ENCODE measurements at places on chromosomes 12 and 14. TPM values are rescaled to one million over a fixed set of nuclear protein-coding genes. Genes with fewer than 3 reads are reported as not detected.

The STK38L gene
- 30.6 TPM for total RNA-seq

The GRIP1 gene
- 0.44 TPM for total RNA-seq

DNA sequence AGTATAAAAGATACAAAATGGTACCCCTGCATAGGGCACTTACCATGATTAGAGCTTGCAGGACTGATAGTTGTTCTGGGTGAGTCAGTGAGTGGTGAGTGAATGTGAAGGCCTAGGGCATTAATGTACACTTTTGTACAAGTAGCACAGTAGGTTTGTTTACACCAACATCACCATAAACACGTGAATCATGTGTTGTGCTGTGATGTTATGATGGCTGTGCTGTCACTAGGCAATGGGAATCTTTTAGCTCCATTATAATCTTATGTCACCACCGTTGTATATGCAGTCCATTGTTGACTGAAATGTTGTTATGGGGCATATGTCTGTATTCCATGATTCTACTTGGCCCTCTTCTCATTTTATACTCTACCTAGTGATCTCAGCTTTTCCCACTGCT, 11.8 kb downstream of the NUBPL start:
- no peak for DNase-seq

DNA sequence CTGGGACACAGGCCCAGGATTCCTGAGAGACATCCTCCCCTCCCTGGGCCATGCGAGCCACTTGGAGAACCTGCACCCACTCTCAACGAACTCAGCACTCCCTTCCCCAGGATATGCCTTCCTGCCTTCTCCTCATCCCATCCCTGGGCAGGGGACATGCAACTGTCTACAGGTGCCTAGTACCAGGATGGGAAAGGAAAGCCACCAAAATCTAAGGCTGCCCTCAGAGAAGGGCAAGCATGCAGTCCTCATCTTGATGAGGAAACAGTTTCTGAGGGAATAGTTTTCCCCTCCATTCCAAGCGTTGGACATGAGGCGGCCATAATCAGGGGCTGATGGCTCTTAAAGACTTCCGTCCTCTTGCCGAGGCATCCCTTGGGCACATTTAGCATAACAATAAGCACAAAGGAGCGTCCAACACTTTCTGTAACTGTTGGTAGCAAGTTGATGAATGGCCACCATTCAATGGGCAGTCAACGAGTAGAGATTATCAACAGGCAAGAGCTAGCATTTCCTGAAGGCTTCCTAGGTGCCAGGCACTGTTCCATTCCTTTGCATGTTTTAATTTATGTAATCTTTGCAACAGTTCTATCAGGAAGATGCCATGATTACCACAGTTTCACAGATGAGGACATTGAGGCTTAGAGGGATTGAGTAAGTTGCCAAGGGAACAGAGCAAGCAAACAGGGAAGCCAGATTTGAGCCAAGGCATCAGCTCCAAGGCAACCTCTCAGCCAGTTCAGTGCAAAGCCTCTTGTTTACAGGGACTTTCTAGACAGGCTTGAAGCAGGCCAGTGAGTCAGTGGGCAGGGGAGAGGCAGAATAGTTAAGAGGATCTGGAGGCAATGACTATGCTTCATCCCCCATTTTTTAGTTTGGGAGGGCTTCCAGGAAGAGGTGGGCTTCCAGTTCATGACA, 105.1 kb downstream of the SINHCAF start:
- DNase-seq: no peak

DNA sequence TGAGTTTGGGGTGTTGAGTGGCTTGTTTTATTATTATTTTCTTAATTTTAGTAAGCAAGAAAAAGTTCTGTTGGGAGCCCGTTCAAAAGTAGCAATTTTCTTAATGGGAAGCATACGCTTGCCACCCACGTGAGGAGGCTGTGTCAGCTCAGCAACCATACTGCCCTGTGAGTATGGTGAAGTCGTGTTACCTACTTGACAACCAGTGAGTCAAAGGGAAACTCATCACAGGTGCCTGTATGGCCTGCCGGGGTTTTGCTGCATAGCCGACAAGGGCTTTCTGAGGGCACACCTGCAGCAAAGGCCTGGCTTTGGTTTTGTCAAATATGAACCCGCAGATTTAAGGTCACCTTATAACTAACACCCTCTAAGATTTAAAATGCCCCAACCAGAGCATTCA, 31.1 kb downstream of the PITPNM2 start:
- DNase-seq: peak; percentile 78

DNA sequence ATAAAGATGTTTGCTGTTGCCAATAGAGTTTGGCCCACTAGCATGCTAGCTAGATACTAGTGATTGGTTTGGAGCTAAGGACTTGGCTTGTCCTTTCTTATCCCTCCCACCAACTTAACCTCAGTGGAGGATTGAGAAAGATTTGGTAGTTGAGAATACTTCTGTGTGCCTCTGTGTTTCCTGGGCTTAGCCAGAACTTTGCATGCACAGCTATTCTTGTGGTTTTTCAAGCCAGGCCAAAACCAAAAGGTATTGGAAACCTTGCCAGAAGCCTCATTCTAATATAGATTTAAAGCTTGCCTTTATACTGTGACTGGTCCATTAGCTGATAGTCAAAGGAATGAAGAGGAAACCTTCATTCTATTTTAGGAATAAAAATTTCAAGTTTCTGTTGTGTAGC, 188.5 kb downstream of the CCDC91 start:
- no peak for DNase-seq

- DNase-seq: no peak
These were observed 17.7 kb upstream of the SFSWAP start for GRCh38 chr12:131693149-131693548.

DNA sequence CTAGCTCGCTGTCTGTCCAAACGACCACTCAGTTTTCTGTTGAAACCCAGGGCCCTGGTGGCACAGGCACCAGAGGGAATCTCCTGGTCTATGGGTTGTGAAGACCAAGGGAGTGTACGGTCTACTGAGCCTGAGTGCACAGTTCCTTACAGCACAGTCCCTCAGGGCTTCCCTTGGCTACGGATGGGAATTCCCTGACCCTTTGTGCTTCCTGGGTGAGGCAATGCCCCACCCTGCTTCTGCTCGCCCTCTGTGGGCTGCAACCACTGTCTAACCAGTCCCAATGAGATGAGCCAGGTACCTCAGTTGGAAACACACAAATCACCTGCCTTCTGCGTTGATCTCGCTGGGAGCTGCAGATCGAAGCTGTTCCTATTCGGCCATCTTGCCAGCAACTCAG, 22.6 kb downstream of the GPHN start:
- no peak for DNase-seq

DNA sequence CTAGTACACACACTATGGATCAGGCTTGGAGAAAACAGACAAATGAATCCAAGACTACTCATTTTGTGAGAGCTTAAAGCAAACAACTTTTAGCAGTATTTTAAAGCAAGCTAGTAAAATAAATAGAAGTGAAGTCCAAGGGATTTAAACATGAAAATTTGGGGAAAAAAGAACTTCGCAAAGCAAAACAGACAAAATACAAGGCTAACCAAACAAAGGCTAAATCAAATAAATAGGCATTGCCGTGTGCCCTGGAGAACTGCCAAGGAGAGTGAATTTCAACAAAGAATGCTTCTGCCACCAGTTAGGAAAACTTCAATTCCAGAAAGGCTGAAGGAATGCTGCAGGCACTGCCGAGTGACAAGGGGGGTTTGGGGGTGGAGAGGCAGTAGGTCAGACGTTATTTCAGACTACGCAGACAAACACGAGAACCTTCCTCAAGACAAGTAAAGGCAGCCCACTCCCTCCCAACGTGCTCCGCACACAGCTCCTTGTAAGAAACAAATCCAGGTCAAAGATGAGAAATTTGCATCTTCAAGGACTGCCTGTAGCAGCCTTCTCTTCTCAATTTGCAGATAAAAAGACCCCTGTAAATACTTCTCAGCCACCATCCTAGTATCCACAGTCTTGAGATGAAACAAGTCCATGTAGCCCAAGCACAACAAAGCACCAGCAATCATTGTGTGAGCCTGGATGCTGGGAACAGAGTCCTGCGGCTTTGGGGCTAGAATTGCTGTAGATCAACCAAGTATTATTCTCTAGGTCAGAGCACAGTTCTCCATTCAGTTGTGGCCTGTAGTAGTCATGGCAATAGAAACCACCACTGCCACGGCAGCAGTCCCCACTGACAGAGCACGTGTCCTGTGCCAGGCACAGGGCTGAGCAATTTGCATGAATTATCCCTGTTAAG, 43.3 kb downstream of the EFCAB11 start:
- no peak for DNase-seq

The RNF212B gene
- not detected for total RNA-seq

DNA sequence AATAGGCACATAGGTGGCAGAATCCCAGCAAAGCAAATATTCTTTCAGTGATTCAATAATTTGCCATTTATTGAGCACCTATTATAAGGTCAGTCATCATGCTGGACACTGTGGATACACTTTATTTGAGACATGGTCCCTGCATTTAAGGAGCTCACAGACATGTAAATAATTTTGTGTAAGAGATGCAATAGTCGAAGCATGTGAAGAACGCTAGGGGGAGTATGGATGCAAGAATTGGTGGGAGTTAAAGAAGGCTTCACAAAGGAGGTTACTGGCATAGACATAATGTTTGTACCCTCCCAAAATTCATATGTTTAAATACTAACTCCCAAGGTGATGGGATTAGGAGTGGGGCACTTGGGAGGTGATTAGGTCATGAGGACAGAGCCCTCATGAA, 260.6 kb upstream of the GARIN6 start:
- DNase-seq: no peak

DNA sequence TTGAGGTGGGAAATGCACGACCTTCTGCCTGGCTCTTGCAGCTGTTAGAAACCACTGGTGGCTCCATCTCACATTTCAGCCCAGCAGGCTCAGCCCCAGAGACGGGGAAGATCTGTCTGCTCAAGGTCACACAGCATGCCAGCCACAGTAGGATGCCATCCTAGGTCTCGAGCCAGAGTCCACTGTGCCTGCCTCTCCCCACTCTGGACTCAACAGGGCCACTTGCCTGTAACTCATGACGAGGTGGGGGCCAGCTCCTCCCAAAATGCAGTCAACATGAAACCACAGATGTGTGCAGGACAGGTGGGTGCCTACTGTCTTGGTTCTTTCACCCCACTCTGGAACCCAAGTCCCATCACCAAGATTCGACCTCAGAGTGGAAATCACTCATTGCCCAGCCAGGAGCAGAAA, 23.2 kb downstream of the BCL11B start:
- DNase-seq: peak; percentile 64

The ACVR1B gene
- total RNA-seq: 7.2 TPM

The KCTD10 gene
- total RNA-seq: 38.5 TPM

The GPR162 gene
- 0.93 TPM for total RNA-seq

The FERMT2 gene
- total RNA-seq: 12.1 TPM

DNA sequence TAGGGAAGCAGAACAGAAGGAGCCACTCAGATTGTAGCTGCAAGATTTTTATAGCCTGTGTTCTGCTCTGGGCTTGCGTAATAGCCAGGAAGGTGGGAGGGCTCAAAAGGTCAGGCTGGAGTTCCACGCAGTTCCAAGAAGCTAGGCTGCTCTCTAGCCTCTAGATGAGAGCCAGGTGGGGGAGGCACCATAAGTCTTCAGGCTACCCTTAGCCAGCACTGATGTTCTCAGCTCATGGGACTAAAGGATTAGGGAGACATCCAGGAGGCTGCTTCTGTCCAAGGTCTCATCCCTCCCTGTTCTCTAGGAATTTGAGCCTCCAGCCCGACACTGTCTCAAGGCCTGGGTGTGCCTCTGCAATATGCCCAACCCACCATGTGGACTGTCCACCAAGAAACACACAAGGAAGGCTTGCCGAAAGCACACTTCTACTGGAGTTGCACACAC, 1.7 kb downstream of the LMBR1L start:
- no peak for DNase-seq

DNA sequence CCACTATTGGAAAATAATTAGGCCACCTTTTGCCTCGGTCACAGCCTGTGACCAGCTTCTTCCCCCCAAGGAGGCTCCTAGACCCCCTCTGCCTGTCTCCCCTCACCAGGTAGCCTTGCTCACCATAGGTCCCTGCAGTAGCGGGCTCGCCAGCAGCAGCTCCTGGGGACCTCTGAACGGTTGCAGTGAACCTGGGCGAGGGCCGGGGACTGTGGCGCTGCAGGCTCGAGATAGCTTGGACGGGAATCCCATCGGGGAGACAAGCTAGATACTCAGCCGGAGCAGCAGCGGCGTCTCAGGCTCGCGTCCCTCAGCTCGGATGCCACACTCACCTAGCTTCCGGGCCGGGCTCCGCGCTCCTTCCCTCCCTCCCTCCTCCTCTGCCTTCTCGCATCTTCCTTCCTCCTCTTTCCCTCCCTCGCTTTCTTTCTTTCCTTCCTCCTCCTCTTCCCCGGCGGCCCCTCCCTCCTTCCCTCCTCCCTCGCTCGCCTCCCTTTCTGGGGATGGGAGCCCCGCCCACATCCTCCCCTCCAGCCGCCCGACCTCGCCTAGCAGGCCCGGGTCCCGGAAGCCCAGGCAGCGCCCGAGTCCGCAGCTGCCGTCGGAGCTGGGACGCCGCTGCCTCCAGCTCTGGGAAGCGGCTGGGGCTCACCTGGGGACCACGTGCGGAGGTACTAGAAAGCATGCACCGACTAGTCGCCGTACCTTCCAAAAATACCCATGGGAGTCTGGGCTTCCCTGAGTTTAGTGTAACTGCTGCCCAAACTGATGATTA, at the start of gene BMP4:
BMP4 (minus strand) TSS at position 399 of the 775 bp plus-strand sequence. CDS start 4,603 bp downstream, outside the sequence.
- DNase-seq: peak; percentile 18

The GPRC5D gene
- total RNA-seq: not detected

The TAS2R8 gene
- not detected for total RNA-seq

DNA sequence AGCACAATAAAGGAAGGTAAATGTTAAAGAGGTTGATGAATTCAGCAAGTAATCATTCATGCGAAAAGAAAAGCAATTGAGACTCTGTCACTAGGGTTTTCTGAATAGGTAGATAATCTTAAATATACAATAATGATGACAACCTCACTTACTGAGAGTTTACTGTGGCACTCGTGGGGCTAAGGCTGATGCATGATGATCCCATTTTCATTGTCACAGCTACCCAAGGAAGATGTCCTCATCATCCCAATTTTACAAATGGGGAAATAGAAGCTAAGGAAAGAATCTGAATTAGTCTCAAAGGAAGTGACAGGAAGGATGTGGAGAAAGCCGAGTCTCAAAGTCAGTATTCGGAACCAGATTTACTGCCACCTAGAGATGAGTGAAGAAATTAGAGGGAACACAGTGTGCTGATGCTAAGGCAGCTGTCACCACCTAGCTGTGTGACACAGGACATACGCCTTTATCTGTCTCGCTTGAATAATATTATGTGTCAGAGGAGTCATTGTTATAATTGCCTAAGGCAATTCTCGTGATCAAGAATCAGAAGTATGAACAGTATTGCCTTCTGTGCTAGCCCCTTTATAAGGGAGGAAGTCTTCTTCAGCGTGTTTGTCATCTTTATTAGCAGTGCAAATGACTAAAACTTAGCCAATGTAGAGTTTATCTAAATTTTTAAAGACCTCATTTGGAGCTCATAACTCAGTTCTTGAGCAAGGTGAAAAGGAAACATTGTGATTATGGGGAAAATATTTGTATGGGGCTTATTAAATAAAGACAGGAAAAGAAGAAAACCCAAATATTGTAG, 63.2 kb downstream of the ERGIC2 start:
- peak; percentile 26 for DNase-seq

The KCNC2 gene
- total RNA-seq: not detected

GRCh38 chr14:65096323-65097089, 5.8 kb downstream of the MAX start:
- peak; percentile 14 for DNase-seq
